Left lobe of liver (tissue), 2 donors: ENCODE measurements at places on chromosomes 16 and 17. TPM values are rescaled to one million over a fixed set of nuclear protein-coding genes. Genes with fewer than 3 reads are reported as not detected.

KRTAP17-1 gene
- not detected for total RNA-seq

HS3ST6 gene
- total RNA-seq: not detected

TMEM88 gene
- total RNA-seq: 1.3 TPM

NPIPA1 gene
- total RNA-seq: 37.1 TPM

BAIAP3 gene
- 8.1 TPM for total RNA-seq

CCL5 gene
- 0.48 TPM for total RNA-seq

KRT20 gene
- total RNA-seq: 0.40 TPM

DNAAF8 gene
- total RNA-seq: 0.45 TPM

CUEDC1 gene
- total RNA-seq: 8.1 TPM

ITGA2B gene
- 1.1 TPM for total RNA-seq

SGCA gene
- 1.0 TPM for total RNA-seq

NTHL1 gene
- total RNA-seq: 109 TPM

KCNJ2 gene
- 0.50 TPM for total RNA-seq

ZNF267 gene
- 3.1 TPM for total RNA-seq

DNA sequence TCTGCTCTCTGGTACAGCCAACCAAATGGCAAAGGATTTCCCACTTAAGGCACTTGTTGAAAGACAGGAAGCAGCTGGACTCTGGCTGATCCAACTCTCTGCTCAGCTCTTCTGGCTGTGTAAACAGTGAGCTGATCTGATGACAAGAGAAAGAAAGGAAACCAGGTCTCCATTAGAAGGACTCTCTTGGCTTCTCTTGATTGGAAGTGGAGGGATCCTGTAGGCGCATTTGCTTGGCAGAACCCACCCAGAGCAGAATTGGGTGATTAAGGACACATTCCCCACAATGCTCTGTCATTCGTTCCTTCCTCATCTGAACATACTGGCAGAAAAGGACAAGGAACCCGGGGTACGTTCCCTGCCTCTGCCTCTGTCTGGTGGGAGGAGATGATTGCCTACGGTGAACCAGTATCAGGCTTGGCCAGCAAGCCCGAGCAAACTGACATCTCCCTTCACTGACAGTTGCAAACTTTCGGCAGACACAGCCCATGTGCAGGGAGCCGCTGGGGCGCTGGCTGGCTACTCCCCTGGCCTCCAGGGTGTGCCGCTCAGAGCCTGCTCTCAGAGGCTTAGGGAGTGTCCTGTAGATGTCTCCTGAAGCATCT, 29.1 kb downstream of the LDHD start:
- DNase-seq: no peak

- no peak for DNase-seq
Observed at GRCh38 chr17:30116345-30116660, 313 bp upstream of the NSRP1 start.

GRCh38 chr17:37430051-37430627, 23.5 kb downstream of the TADA2A start:
- no peak for DNase-seq

DNA sequence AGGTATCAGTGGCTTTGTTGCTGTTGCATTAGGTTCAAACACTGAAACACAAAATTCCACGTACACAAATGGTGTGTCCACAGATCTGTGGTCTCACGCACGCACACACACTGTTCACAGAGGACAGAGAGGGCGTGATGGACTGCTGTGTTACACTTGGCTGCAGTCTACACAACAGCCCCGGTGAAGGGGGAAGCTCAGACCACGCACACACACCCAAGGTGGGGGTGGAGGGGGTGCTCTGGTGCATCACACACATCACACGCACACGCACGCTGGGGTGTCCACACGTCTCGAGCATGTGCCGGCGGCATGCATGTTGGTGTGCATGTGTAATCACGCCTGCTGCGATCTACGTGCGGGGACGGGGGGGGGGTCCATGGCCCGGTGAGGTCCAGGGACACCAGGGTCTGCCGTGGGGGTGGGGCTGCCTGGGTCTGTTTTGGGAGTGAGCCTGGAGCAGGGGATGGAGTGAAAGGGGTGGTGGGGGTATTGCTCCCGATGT, 7.3 kb downstream of the HSD3B7 start:
- no peak for DNase-seq

GRCh38 chr16:89453501-89454321, 36.6 kb downstream of the ANKRD11 start:
- DNase-seq: no peak

GRCh38 chr16:14489460-14489859, 140.6 kb downstream of the PARN start:
- DNase-seq: no peak

GRCh38 chr17:73091410-73091769, 1.1 kb downstream of the SLC39A11 start:
- no peak for DNase-seq

DNA sequence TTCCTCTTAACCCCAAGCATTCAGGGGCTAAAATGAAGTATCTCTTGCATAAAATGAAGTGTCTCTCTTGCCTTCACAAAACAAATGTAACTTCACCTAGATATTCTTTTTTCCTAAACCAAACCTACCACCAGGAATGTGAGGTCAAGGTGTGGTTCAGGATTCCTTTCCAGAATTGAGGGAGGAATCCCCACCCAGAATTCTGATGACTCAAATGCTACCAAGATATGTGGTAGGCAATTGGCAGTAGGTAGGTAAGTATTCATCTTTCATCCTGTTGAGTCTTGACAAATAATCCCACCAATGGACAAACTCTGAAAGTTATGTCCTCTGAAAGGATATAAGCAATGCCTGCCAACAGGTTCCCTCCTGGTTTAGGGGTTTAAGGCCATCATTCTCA, 26.2 kb downstream of the TRIM16 start:
- no peak for DNase-seq

GRCh38 chr17:36482611-36483504, 3.6 kb upstream of the ZNHIT3 start:
- peak; percentile 87 for DNase-seq

DNA sequence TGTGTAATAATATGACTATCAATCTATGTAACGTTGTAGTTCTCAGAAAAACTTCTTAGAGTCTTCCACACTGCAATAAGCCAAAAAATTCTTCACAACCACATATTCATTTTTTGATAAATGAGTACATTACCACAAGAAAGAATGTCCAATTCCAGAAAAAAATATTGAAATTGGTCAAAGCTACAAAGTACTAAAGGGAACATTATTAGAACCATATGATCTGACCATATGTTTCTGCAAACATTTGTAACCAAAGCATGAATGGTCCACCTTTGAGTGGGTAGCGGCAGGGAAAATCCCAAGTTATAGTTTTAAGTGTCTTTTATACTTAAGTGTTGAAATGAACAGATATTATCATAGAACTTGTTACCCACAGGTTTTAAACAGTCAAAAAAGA, 71.7 kb upstream of the NACA2 start:
- no peak for DNase-seq

GRCh38 chr17:79255456-79255855, 180.8 kb downstream of the ENGASE start:
- DNase-seq: no peak

DNA sequence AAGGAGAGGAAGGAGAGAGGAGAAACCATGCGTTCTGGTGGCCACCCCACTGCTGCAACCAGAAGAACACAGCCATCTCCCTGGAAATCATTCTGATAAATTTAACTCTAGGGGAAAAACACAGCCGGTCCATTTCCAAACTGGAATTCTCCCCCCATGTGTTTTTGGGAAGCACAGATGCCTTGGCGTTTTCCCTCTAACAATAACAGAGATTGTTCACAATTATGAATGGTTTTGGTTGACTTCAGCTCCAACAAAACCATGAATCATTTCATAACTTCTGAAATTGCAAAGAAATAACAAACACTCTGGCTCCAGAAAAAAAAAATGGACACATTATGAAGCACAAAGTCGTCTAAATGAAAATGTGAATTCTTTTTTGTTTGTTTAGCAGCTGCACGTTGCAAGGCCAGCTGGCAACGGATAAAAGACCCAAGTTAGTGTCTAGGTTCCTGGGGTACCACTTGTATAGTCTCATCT, 46.2 kb downstream of the GNAO1 start:
- no peak for DNase-seq

DNA sequence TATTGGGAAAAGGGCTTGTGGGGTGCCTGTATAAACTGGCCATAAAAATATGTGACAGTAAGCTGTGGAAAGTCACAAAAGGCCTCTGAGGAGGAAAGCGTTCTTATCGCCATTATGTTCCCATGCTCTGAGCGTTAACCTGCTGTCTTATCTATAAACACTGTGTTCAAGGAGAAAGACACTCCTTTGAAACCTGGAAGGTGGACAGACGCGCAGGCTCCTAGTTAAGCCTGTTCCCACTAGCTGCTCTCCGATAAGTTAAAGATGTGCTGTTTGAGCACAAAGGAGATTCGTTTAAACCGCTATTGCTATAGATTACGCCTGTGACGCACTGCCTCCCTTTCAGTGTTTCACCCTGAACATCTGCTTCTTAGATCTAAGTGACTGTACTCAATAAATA, 5.2 kb downstream of the ALOX12B start:
- no peak for DNase-seq

- DNase-seq: no peak
Observed at GRCh38 chr17:8369944-8370343, 6.6 kb downstream of the KRABD2 start.

GRCh38 chr16:20401066-20401465, 3.5 kb downstream of the PDILT start:
- no peak for DNase-seq

- no peak for DNase-seq
Observed at GRCh38 chr17:64599187-64599676, 62.9 kb downstream of the SMURF2 start.
